GM23338 (cell line): ENCODE measurements at places on chromosomes 12 and 14.

- no peak for DNase-seq
Observed at GRCh38 chr12:30835216-30835615, 80.5 kb upstream of the CAPRIN2 start.

GRCh38 chr12:26466726-26467125, 271.4 kb downstream of the SSPN start:
- no peak for DNase-seq

GRCh38 chr14:75673345-75674035, 12.4 kb downstream of the TTLL5 start:
- DNase-seq, result no peak

DNA sequence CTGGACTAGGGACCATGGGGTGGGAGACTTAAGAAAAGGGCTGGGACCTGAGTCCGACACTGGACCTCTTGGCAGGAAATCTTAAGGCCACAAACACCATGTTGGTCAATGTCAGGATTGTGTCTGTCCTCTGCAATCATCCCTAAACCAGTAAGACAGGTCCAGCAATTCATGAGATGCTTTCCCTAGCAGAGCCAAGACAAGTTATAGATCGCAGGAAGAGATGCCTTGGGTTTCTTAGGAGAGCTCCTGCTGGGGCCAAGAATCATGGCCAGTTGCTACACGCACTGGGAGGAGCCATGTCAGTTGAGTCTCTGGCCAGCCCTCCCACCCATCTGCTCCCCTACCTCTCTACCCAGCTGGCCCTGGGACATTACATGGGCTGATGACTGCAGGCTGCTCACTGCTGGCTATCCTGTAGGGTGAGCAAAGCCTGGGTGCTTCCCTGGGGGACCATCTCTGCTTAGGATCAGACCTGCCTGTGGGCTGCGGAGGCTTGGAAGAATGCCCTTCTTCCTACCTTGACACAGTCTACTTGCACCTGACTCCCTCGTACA, 14.2 kb downstream of the PLEKHH1 start:
- no peak for DNase-seq
